Thoracic aorta (tissue), 2 donors: ENCODE measurements at places on chromosomes 2 and 18.

GRCh38 chr2:68253219-68254068 is 1.1 kb upstream of the PPP3R1 start:
- no peak for DNase-seq

GRCh38 chr18:51865538-51865937 is 474.5 kb upstream of the DCC start:
- no peak for DNase-seq

DNA sequence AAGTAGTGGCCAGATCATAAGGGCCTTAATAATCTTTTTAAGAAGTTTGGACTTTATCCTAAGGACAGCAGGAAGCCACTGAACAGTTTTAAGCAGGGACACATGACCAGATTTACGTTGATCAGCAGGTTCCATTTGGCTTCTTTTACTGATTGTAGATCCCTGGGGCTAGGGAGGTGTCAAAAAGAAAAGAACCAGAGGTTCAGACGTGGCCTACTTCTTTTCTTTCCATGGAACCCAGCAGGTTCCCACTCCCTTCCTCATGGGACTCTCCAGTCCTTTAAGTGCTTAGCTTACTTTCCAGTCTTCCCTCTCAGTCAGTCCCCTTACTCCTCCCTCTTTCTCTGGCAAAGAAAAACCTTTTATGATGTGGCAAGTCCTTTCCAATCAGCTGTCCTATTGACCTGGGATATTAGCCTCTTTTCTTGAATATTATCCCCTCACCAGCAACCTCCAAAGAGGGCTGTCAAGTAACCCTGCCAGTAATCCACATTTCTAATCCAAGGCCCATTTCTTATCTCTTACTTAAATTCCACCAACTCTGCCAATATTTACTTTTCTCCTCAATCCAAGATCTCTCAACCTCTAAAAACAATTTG is 33.5 kb downstream of the NHEJ1 start:
- DNase-seq, result no peak

DNA sequence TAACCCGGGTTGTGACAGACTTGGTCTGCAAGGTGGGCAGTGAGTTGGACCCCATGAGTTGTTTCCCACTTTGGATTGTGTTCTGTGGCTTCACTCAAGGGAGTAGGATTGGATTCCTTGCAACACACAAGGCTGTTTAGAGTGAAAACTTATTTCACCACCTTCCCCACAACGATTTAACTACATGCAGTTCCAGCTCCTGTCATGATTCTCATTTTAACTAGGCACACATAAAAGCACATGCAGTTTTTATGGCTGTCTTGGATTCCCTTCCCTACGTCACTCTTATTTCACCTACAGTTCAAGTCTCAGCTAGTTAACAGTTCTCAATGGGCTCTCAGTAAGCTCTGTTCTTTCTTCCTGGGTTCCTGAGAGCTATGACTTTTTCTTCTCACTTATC is 15.9 kb downstream of the EFEMP1 start:
- no peak for DNase-seq

GRCh38 chr2:134397146-134397896 is 143.4 kb downstream of the MGAT5 start:
- DNase-seq, result no peak

GRCh38 chr2:120770176-120770575 is 34.5 kb downstream of the GLI2 start:
- no peak for DNase-seq

DNA sequence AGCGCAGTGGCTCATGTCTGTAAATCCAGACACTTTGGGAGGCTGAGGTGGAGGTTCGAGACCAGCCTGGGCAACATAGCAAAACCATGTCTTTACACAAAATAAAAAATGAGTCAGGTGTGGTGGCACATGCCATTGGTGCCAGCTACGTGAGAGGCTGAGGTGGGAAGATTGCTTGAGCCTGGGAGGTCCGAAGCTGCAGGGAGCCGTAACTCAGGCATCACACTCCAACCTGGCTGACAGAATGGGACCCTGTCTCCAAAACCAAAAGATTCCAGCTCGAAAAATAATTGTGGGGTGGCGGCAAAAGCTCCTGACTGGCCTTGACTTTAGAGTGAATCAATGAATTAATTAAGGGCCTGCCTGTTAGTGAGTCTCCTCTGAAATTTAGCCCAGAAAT is 1.2 kb upstream of the ALPP start:
- no peak for DNase-seq

- no peak for DNase-seq
Measured at GRCh38 chr2:191347881-191348280, 102.7 kb downstream of the MYO1B start.

DNA sequence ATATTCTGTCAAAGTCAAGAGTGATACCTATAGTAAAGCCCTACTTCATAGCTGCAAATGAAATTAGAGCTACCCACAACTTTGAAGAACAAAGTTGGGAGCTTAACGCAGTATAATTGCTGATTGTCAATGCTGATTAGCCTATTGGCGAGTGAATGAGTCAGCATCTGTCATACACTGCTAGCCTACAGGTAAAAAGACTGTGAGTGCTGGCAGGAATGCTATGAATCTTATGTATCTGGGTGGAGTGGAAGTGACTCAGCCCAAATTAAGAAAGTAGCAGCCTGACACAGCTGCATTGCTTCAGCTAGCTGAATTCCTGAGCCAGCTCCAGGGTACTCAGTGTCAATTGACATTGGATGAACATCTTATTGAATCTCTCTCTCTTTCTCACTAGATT is 179.4 kb upstream of the DCC start:
- no peak for DNase-seq

DNA sequence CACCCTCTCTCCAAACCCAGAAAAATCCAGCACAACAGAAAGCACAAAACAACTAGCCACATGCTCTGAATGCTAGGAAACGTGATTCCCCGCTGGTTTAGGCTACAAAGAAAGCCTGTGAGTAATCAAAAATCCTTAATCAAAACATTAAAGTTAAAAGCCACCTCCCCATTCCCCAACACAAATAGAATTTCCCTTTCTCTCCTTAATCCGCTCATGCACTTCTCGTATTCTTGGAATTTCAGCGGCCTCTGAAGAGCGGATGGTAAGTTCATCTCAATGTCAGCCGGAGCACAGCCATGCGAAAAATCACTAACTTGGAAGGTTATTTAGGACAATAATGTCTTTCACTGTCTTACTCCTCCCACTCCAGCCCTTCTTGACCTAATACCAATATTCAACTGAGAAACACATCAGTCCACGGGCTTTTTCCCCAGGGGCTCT is 126.7 kb downstream of the OSBPL1A start:
- DNase-seq, result no peak

- no peak for DNase-seq
Measured at GRCh38 chr2:196849895-196850294, 40.7 kb upstream of the C2orf66 start.

DNA sequence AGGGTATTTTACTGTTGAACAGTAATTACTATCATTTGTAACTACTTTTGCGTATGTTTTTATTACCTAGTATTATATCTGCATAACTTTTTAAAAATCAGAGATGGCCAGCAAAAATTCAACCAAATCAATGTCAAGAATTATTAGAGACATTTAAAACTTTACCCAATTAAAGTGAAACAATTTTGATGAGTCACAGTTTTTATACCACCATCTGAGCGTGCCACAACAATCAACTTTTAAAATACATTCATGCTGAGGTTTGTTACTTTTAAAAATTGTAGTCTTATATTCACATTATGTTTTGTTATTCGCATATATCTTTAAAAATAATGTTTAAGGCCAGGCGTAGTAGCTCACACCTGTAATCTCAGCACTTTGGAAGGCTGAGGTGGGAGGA is 114.9 kb downstream of the RTN4 start:
- no peak for DNase-seq

GRCh38 chr2:237987268-237987667 is 20.5 kb downstream of the UBE2F start:
- no peak for DNase-seq

GRCh38 chr2:189276277-189276676 is 96.7 kb upstream of the COL5A2 start:
- no peak for DNase-seq

DNA sequence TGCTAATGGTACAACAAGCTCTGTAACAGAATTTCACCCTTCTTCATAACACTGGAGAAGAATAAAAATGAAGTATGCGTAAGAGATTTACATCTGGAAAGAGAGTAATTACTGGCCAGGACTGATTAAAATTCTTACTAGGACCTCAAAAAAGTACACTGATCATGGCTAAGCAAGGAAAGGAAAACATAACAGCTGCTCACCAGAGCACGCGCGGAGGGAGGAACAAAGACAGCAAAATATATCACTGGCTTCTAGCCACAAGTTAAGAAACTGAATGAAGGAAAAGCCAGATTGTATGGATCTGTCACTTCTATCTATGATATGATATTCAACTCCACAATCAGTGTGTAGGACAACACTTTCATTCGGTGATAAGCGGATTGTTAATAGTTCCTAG is 15.6 kb upstream of the CYTIP start:
- DNase-seq, result no peak

GRCh38 chr18:37084912-37085311 is 256.0 kb downstream of the KIAA1328 start:
- no peak for DNase-seq

- no peak for DNase-seq
Measured at GRCh38 chr2:98815795-98816194, 84.9 kb upstream of the MGAT4A start.

- no peak for DNase-seq
Measured at GRCh38 chr18:6044773-6045172, 149.5 kb upstream of the TMEM200C start.

GRCh38 chr2:63056107-63057050 is 5.7 kb downstream of the OTX1 start:
- DNase-seq, result no peak

- DNase-seq, result no peak
Measured at GRCh38 chr2:240426845-240427721, 8.4 kb upstream of the GPC1 start.

DNA sequence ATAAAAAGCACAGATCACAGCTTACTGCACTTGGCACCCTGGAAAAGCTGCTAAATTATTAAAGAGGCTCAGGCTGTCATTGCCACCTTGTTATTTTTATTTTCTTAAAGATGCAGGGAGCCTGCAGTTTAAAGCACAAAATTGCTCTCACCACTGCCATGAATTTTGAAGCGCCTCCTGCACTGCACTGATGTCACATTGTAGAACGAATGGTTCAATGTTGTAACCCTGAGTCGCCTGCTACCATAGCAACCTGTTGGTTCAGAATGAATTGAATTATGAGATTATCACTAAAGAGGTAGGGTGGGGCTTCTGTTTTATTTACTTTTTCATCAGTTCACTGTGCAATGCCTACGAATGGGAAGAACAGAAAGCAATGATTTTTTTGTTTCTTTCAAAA is 16.5 kb downstream of the SCG2 start:
- no peak for DNase-seq

DNA sequence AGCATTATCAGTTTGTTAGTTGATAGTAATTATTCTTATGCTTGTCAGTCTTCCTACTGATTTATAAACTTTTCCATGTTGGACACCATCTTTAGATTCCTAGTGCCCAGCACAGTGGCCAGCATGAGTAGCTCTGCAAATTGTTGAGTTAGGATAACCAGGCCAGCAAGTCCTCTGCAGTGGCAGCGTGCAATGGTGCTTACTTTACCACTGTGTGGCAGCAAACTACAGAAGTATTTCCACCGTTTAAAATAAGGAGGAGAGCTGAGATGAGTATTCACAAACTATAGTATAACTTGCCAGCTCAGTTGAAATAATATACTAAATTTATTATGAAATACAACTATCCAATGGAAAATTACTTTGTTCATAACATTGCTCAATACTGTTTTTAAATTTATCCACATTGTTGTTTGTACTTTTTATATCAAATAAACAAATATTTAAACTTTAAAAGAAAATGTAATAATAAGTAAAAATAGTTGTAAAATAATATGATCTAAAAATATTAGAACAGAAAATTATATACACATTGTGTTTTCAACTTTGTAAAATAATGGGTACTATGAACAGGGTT is 9.3 kb upstream of the THADA start:
- DNase-seq, result no peak

GRCh38 chr2:17547237-17547636 is 6.7 kb downstream of the VSNL1 start:
- DNase-seq, result no peak

DNA sequence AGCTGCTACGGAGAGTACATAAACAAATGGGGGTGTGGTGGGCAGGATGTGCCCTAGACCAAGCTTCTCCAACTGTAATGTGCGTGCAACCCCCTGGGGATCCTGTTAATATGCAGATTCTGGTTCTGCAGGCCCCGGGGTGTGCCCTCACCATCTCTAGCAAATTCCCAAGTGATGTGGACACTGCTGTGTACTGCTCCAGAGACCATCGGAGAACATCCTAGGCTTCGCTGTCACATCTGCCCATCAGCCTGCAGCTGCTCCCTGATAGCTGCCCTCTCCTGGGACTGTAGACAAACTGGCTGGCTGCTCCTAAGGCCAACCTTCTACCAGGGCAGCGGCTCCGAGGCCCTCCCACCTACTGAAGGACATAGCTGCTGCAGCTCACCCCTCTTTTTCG is 3.2 kb downstream of the HS1BP3 start:
- no peak for DNase-seq

- DNase-seq, result no peak
Measured at GRCh38 chr2:69253611-69254301, 133.3 kb downstream of the GFPT1 start.

- DNase-seq, result no peak
Measured at GRCh38 chr2:159044804-159045286, 76.4 kb downstream of the TANC1 start.

DNA sequence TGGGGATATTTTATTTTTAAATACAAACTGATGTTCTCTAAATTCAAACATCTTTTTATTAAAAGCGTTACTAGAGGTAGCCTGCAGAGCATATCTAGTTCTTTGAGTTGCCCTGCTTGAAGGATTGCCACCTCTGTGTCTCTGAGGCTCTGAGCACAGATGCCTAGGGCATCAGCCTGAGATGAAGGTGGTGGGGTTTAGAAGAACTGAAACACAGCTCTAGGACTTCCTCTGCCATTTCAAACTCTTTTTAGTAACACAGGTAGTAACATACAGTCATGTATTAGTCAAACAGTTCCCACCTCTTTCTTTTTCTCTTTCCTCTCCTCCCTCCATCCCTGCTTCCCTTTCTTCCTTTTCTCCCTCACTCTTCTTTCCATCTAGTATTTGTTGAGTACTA is 57.6 kb downstream of the TTC21B start:
- DNase-seq, result no peak

DNA sequence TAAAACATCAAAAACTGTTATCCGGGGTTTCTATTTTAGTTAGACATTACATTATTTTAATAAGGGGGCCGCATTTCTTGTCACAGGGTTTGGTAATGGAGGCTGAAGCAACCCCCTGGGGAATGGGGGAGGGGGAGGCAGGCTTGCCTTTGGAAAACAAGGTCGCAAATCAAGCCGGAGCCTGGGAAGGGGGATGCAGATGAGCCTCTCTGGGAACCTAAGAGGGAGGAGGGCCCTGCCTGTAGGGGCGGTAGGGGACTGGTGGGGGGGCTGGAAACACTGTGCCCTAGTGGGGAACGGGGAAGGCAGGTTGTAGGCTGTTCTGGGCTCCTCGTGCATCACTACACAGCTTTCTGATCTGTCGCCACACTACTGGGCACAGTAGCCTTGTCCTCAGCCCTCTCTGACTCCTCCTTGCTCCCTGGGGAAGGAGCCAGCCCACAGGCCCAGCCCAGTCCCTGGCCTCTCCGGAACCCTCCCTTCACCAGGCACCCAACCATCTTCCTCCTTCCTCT is 170.2 kb upstream of the SMAD2 start:
- DNase-seq, result no peak

- no peak for DNase-seq
Measured at GRCh38 chr2:188256420-188256819, 35.3 kb upstream of the GULP1 start.

GRCh38 chr2:47076586-47077441 is 78.3 kb downstream of the STPG4 start:
- peak; percentile 72 for DNase-seq
